ENCODE measurements at places on chromosomes 7 and 10.

- DNase-seq, result no peak
Observed at GRCh38 chr10:99809931-99810615, 27.6 kb downstream of the ABCC2 start.

DNA sequence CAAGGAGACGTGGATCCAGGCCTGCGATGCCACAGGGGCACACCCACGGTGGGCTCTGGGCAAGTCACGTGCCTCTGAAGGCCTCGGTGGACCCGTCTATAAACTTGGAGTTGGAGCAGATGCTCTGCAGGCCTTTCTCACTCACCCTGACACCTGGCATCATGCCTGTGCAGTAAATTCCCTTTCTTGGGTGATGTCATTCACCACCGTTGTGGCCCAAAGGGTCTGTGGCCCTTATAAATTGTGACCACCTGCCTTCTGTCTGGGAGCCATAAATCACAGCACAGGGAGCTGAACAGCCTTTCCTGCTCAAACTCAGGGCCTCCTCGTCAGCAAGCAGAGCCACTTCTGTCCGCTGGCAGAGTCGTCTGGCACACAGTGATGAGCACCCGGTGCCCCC lies 52.2 kb downstream of the GPAM start:
- no peak for DNase-seq

- DNase-seq, result no peak
Observed at GRCh38 chr7:151757274-151757673, 119.6 kb downstream of the PRKAG2 start.

DNA sequence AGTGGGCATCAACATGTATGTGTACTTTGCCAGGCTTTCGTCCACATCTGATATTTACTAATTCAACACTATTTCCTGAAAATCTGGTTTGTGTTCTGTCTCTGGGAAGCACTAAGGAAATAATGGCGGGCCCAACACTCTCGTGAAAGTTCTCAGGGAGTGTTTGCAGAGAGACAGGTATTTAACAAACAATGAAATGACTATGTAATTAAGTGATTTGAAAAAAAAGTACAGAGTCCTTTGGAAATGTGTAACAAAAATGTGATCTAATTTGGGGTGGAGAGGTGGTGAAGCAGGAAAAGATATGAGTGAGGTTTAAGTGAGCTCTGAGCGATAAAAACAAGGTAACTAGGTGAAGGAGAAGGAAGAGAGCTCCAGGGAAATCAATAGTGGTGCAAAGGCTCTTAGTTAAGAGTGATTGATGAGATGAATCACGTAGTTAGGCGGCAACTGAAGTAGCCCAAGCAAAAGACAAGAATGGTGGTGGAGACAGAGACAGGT lies 95.3 kb upstream of the DNAJB12 start:
- no peak for DNase-seq

DNA sequence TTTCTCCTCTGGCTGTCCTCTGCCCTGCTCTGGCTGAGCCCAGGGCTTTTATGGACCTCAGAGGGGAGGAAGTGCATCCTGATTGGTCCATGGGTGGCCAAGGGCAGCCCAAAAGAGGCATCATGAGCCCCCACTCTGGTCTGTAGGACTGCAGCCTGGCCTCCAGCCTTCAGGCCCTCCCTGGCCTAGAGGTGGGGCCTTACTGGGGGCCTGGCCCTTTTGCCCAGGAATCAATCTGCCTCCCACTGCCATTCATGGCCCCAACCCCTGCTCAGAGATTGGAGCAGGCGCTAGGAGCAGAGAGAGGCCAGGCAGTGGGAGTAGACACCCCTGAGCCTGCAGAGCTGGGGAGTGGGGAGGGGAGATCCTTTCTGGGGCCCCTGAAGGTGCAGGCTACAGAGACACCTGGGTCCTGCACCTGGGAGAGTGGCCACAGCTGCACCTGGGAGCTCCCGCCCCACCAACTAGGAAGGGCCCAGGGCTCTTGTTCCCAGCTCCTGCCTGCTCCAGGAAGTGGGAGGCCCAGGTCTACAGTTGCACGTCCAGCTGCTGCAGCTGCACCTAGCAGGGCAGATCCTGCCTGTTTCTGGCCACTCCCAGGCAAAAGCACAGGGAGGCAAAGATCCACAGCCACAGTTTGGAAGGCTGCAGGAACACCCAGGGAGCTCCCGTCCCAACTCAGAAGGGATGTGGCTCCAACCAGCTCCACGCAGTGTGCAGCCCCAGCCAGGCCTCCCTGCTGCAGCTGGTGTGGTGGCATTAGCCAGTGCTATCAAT lies 6.4 kb upstream of the DYNC2I1 start:
- DNase-seq, result no peak

DNA sequence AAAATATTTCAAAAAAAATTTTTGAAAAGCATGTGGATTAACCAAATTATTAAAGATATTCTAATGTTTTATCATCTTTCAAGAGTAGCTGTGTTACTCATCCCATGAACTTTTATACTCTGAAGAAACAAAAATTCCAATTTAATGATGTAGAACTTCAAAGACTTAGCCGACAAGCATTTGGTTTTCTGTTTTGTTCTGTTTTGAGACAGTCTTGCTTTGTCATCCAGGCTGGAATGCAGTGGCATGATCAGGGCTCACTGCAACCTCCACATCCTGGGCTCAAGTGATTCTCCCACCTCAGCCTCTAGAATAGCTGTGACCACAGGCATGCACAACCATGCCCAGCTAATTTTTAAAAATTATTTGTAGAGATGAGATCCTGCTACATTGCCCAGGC lies 17.8 kb upstream of the LCOR start:
- no peak for DNase-seq

- peak; percentile 5 for DNase-seq
Observed at GRCh38 chr7:37081436-37081835, 357.1 kb upstream of the AOAH start.

DNA sequence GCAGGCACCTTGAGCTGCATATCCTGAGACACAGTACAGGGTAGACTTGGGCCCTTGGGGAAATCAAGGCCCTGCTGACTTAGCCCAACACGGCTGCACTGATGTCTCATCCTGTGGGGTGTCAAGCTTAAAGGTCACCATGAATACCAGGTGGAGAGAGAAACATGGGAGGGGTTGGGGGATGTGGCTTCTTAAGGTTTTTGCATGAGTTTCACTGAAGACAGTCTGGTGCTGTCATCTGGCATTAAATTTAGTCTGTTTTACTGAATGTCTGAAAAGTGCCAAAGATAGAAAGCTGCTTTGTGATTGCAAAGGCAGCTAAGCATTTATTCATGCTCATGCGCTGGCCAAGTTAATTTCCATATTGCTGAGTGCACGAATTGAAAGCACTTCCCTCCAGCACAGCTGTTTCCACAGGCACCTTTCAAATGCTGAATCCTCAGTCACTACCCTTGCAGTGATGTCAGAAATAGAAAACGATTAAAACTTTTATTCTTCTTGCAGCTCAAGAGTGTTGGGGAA lies 102.1 kb downstream of the OSBPL3 start:
- peak; percentile 2 for DNase-seq

DNA sequence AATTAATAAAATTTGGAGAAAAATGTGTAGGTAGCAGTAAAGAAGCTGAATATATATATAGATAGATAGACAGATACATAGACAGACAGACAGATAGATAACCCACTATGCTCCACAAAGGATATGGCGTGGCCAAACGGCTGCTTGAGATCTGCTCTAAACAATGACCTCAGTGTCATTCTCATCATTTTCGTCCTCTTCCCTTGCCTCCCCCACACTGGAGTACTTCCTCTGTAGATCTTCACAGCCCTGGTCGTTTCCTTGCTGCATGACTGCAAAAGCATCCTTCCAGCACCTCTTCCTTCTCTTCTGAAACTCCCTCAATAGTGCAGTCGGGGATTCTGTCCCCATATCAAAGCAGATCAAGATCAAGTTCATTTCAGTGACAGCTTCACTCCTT lies 35.6 kb upstream of the ATP6V0A4 start:
- DNase-seq, result no peak

All from CD4-positive, alpha-beta T cell treated with Interleukin-1 beta for 1 hour (primary cell).